ENCODE measurements at places on chromosomes 7 and 10. TPM values are rescaled to one million over a fixed set of nuclear protein-coding genes. Genes with fewer than 3 reads are reported as not detected.

The DNA2 gene
- 5.3 TPM for total RNA-seq

The AKR1D1 gene
- not detected for total RNA-seq

The OR2A12 gene
- not detected for total RNA-seq

The KCNMA1 gene
- total RNA-seq = 0.82 TPM

The TBXAS1 gene
- 5.2 TPM for total RNA-seq

The TAS2R4 gene
- total RNA-seq = 0.86 TPM

GRCh38 chr7:22726907-22727713 is at the start of gene IL6:
Gene IL6 (plus strand): TSS chr7:22727200. CDS start chr7:22727263, 63 bp downstream.
- no peak for DNase-seq

DNA sequence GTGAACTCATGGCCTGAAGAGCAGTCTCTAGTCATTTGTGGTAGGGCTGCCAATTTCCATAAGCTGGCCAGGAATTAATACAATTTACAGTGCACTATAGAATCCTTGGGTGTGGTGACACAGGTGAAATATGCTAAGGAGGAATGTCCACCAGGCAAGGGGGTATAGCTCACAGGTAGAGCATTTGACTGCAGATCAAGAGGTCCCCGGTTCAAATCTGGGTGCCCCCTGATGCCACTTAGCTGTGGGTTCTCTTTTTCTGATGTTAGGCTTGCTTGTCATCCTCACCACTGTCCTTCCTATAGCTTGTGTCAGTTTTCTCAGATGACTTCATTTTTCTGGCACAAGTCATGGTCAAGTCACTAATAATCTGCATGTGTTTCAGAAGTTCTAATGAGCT is 108.7 kb downstream of the ZNF467 start:
- no peak for DNase-seq

GRCh38 chr7:69878591-69878990 is 280.3 kb downstream of the AUTS2 start:
- no peak for DNase-seq

- DNase-seq = no peak
Observed at GRCh38 chr10:118783776-118784545, 29.2 kb upstream of the CACUL1 start.

DNA sequence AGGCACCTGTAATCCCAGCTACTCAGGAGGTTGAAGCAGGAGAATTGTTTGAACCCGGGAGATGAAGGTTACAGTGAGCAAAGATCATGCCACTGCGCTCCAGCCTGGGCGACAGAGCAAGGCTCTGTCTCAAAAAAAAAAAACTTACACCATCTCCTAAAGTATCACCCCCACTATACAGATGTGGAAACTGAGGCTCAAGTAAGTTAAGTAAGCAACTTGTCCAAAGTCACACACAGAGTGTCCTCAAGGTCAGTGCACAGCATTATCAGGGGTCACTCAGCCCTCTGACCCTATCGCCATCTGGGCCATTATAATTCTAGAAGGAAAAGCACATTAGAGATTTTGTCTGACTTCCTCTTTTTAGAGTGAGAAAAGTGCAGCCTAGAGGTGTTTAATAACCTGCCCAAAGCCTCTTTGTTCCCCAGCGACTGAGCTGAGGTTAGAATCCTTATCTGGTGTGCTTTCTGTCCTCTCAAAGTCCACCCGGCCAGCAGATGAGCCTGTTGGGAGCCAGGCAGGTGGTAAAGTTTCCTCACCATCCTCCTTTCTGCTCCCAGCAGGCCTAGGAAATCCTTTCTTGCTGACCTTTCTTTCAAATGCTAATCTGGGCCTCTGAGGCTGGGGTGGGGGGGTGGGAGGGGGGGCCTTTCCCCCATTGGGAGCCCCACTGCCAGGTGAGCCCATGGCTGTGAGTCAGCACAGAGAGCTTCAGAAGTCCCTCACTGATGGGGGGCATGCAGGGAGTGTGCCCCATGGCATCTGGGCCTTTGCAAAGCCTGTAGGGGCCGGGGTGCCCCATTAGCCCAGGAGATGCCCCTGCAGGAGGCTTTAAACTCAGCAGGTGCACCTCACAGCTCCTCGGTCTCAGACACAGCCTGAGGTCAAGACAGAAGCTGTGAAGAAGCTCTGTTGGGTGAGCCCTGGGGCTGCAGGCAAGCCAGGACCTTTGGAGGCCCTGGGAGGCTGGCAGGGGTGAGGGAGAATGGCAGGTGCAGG is 12.0 kb upstream of the KCNMA1 start:
- no peak for DNase-seq

DNA sequence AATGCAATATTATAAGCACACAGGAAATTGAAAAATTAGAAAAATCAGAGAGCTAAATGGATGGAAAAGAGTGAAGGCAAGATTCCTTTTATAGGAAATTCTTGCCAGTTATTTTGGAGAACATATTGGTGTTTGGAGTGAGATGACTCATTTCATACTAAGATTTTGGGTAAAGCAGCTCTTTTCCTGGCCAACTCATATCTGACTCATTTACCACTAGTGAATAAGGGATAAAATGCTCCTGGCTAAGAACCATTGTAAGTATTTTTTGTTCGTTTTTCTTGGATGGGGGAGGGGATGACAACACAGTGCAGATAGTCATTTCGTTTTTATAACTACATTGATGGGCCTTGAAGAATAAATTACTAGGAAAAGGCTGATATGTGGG is 139.3 kb downstream of the TWIST1 start:
- DNase-seq = no peak

DNA sequence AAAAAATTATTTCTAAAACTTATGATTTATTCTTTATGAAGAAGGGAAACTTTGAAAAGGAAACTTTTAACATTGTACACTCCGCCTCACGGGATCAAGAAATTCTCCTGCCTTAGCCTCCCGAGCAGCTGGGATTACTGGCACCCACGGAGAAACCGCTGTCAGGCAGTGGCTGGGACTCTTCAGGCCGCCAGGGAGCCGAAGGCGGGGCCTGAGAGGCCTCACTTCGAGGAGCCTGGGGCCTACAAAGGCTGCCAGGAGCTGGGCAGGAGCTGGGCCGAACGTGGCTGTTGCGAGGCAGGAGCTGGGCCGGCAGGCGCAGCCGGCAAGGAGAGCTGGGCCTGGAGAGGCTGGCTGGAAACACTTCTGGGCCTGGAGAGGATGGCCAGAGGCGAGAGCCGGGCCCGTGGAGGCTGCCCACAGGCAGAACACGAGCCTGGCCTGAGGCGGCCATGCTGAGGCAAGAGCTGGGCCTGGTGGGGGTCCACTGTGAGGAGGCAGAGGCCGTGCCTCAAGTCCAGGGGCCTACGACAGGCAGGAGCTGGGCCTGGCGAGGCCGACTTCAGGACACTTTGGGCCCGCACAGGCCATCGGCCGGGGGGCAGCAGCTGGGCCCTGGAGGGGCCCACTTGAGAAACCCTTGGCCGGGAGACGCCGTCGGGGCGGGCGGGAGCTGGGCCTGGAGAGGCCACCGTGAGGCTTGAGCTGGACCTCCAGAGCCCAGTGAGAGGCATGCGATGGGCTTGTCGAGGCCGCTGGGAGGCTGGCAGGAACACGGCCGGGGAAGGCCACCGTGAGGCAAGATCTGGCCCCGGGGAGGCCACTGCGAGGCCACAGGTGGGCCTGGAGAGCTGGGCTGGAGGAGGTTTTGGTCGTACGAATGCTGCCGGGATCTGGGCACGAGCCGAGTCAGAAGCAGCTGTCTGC is 23.7 kb downstream of the MDH2 start:
- no peak for DNase-seq

DNA sequence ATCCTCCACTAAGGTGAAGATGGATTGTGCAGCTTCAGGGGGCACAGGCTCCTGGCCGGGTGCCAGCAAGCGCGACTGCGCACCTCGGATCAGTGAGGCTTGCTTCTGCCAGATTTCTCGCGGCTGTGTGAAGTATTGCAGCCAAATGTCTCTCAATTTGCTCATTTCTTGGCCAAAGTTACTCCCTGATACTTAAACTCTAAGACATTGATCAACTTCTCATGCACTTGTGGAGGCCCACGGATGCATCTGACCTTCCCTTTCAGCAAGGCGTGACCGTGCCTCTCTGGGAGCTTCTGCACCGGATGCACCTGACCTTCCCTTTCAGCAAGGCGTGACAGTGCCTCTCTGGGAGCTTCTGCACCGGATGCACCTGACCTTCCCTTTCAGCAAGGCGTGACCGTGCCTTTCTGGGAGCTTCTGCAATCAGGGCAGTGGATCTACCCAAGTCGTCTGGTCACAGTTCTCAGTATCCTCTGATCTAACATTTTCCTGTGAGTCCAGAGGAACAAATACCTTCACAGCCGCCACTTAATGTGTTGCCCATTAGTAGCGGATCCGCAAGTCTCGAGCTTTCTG is 248.3 kb downstream of the ADARB2 start:
- no peak for DNase-seq

- DNase-seq = no peak
Observed at GRCh38 chr7:74183142-74183541, 9.0 kb downstream of the EIF4H start.

- no peak for DNase-seq
Observed at GRCh38 chr10:25157650-25158049, 17.2 kb upstream of the GPR158 start.

DNA sequence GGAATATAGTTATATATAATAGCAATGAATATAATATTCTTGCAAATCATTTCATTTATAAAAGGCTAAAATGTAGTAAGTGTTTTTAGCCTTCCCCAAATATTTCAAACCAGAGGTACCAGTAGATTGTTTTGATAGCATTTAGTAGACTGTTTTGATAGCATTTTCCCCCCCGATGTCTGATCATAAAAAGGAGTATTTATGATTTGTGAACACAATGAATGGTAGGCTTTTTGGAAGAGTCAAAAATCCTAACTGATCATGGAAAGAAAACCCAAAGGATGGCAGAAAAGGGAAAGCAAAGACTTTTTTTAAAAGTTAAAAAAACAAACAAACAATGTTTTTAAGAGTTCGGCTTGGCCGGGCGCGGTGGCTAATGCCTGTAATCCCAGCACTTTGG is 152.5 kb downstream of the PIP4K2A start:
- DNase-seq = no peak

GRCh38 chr7:90536449-90536848 is 59.7 kb upstream of the CDK14 start:
- no peak for DNase-seq

DNA sequence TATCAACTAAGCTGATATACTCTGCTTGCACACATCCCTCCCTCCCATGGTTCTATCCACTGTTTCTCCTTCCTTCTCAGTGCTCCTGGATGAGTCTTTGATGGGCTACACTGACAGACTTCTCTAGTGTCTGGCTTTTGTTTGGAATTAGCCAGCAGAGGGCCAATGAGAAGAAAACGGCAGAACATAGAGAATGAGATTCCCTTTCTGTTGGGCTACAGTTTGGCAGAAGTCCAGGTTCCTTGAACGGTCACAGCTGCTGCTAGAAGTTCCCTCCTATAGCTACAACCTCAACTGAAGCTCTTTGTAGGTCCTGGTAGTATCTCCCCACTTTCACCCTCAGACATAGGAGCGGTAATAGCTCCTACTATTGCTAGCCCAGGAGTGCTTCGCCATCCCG is 251.1 kb upstream of the LRRN3 start:
- no peak for DNase-seq

DNA sequence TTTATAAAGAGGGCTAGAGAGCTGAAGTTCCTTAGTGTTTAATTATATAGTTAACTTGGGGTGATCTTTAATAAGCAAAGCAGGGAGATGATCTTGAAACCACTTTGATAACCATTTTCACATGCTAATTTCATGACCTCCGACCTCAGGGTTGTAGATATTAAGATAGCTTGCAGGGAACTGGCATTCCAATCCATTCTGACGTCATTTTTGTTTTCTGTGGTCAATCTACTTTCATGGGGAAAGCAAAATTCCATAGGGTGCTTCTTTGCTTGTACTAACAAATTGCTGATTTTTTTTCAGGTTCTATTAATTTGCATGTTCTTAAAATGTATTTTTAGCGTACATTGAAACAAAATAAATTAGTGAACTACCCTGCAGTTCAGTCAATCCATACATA is 139.3 kb downstream of the CDCA7L start:
- no peak for DNase-seq

DNA sequence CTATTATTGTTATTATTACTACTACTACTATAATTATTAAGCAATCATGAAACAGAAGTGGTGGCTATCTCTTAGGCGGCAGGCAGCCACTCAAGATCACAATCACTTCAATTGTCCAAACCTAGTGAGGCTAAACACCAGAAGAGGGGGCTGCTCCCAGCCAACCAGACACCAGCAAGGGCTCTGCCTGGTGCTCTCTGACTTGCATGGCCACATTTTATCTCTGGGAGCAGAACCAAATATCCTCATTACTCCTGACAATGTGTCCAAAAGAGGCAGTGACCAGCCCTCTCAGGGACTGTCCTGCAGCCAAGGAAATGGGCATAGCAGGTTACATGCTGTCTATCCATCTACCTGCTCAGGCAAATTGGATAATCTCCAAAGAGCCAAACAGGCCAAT is 187.4 kb upstream of the PDE1C start:
- no peak for DNase-seq

- no peak for DNase-seq
Observed at GRCh38 chr7:48244864-48245271, 73.6 kb downstream of the ABCA13 start.

DNA sequence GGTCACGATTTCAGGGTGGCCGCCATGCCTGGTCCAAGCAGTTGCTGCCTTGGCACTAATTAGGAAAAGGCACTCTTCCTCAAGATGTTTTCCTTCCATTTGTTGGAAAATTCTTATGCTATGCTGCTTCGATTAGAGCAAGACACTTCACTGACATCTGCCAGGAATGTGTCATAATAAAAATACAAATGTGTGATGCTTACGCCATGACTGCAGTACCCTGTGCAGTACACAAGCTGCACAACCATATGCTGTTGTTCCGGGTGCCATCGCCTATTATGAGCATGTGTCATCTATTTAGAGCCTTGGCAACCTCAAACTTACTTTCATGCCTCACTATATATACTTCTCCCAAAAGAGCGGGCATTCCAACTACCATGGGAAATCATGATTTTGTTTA is 14.9 kb upstream of the MPP7 start:
- no peak for DNase-seq

- no peak for DNase-seq
Observed at GRCh38 chr7:27160145-27160545, 3.7 kb upstream of the HOXA7 start.

DNA sequence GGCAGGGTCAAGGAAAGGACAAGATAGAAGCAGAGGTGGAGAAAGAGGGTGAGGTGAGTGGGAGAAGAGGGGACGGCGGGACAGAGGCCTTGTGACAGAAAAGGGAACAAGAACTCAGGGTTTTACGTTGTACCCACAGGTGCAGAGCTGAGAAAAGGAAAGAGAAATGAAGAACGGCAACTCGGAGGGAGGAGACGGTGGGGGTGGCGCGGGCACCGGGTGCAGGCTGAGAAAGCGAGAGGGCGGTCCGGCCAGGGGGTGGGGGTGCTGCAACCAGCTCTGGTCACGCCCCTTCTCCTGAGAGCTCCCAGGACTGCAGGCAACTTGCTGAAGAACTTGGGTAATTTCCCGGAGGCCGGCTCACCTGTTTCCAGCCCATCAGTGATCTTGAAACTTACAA is 65.3 kb downstream of the CARD11 start:
- DNase-seq = peak; percentile 51

- DNase-seq = peak; percentile 25
Observed at GRCh38 chr10:15245530-15245929, 77.0 kb upstream of the NMT2 start.

GRCh38 chr7:26320878-26321277 is 29.2 kb downstream of the SNX10 start:
- DNase-seq = no peak

Data from T-cell (primary cell).